Anterior cingulate cortex (tissue), 58 donors: ENCODE measurements at places on chromosomes 7 and 10.

DNA sequence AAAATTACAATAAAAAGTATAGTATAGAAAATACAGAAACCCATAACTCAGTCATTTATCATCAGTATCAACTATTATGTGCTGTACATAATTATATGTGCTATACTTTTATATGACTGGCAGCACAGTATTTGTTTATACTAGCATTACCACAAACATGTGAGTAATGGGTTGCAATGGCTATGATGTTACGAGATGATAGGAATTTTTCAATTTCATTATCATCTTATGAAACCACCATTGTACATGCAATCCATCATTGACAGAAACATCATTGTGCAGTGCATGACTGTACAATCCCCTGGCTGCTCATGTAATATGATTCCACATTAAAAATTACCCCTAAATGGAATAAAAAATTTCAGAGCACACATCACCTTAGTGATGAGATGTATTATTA, 55.7 kb upstream of the TMEM229A start:
- DNase-seq, result no peak

GRCh38 chr7:13057462-13058200, 370.2 kb downstream of the ARL4A start:
- DNase-seq, result no peak

DNA sequence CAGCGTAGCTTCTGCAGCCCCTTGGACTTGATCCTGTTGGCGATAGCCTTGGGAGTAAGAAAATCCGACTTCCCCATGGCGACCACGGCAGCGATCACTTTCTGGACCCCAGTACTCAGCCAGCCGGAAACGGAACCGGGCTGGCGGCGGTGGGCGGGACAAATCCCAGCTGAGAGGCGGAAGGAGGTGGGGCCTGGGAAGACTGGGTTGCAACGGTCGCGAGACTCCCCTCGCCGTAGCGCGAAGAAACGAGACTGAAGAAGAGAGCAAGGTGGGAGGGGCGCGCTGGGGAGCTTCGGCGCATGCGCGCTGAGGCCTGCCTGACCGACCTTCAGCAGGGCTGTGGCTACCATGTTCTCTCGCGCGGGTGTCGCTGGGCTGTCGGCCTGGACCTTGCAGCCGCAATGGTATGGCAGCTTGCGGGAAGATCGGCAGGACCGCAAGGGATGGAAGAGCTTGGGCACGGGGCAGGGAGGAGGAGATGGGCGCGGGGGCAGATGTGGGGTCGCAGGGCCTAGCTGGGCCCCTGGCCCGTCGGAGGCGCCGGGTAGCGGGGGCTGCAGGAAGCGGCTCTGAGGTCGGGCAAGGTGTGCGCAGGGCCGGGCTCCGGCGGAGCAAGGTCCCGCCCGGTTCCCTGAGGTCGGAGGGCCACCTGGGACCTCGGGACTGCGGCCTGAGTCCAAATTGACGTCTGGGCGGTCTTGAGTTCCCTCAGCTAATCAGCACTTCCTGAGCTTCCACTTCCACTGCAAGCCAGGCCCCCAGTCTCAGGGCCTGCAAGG, at the start of the genes ATP5F1C and KIN:
Gene ATP5F1C, plus strand, starts transcription at position 321 of the 782 bp plus-strand sequence. Its CDS starts 31 bp downstream, at position 352.
Gene KIN, minus strand, starts transcription at position 137 of the 782 bp plus-strand sequence. Its CDS starts 60 bp downstream, at position 77.
- DNase-seq, result peak; percentile 96

DNA sequence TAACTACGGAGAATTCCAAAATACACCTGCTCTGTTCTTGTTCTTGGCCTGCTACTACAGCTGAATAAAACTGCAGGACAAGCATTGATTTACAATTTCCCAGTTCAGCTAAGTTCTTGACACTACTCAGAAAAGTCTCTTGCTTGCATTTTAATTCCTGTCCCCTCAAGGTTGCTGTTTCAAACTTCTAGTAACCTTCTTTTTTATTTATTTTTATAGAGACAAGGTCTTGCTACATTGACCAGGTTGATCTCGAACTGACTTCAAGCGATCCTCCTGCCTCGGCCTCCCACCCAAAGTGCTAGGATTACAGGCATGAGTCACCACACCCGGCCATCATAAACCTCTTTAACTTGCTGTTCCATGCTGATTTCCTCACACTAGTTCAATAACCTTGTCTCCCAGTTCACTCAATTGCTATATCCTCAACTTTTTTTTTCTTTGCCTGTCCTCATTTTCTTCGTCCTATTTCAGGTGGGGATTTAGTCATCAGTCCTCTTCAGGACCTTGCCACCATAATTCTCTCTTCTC, 79.9 kb downstream of the ARHGAP21 start:
- no peak for DNase-seq

- DNase-seq, result no peak
Observed at GRCh38 chr10:96244354-96244753, 27.0 kb downstream of the BLNK start.

- no peak for DNase-seq
Observed at GRCh38 chr10:24465891-24466818, 257.2 kb downstream of the KIAA1217 start.

- DNase-seq, result no peak
Observed at GRCh38 chr10:2236876-2237275, 499.6 kb upstream of the ADARB2 start.

GRCh38 chr7:3767917-3768777, 467.1 kb downstream of the SDK1 start:
- no peak for DNase-seq

- no peak for DNase-seq
Observed at GRCh38 chr7:143511593-143512047, 33.9 kb downstream of the TAS2R41 start.

DNA sequence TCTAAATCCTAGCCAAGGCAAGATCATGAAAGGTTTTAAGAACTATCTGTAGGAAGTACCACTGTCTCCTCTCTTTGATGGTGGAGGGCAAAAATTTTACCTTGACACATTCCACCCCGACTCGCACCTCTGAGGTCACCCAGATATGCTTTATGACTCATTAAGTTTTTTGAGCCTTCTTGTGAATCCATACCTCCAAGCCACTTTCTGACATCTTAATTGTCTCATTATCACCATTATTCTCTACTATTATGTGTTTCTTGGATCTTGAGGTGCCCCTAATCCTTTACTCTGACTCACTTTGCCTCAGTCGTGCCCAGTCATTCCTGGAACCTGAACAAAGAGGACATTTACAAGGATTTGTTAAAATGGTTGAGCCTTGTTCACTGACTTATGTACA, 146.6 kb downstream of the RAPGEF5 start:
- DNase-seq, result no peak

DNA sequence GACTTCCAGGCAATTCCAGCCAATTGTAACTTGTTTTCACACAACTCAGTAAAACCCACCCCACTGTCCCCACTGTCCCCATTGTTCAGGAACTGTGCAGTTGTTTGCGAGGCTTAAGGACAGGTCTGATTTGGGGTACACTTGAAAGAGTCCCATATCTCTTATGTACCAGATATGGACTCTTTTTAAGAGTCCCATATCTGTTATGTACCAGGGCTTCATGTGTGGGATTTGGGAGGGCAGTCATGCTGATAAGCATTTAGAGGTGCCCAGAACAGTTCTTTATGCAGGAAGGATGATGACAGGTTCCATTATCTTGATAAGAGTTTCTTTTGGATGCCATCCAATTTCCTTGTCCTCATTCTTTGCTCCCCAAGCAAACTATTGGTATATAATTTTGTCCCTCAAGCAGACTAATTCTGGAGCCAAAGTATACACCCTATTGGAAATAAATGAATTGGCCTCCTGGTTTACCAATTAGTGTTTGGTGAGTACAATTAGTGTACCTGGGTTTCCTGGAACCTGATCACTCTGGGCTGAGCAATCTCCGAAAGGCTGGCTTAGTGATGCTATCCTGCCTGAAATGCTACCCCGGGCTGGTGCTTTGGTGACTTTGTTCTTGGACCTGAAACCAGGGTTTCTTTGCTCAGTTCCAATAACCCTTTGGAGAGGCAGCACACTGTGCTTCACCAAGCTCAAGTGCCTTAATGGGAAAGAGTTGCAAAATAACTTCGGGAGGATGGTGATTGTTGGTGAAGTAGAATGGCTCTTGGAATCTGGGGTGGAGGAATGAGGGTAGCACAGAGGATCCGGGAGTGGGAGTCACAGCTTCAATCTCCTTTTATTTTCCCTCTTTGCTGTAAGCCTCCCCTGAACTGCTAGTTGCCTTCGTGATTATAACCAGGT, 6.2 kb upstream of the DMBT1 start:
- no peak for DNase-seq

DNA sequence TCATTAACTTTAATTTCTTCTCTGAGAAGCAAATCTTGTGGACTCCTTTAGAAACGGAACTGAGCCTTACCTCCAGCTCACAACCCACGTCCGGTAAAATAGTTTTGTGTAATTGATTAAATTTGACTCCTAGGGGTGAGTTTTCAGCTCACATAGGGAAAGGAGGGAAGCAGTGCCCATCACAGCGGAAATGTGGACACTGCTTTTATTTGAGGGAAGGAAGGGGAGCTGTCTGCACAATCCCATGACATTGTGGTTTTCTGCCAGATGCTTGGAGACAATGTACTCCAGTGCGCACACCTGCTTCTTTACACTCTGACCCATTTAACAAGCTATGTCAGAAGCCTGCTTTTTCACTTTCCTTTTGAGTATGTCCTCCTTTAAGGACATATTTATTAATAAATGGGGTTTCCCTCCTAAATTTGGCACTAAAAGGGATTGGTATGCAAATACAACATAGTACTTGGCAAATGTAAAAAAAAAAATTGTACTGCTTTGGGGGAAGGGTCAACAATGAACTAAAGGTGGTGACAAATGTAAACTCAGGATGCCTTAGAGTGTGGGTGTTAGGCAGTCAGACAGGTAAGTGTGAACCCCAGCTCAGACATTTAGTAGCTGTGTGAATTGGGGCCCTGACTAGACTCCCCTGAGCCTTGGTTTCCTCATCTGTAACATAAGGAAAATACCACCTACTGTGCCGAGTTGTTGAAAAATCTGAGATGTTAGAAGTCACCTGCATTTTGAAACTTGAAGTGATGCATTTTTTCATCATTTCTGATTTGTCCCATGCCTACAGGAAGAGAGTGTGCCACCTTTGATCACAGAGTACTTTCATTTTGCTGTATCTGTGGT, 90.2 kb upstream of the KLF6 start:
- no peak for DNase-seq

DNA sequence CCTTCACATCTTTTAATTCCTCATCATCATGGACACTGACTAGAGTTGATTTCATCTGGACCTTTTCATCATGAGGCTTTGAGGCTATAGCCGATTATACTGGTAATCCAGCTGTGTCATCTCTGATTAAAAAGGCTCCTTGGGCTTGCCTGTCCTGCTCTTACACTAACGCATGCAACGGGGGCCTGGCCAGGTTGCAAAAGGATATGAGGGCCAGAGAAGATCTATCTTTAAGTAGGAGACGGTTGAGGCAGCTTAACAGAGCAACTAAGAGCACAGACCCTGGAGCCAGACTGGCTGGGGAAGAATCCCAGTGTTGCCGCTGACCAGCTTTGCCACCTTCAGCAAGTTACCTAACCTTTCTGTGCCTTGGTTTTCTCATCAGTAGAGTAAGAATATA, 211.5 kb downstream of the PTEN start:
- DNase-seq, result no peak

DNA sequence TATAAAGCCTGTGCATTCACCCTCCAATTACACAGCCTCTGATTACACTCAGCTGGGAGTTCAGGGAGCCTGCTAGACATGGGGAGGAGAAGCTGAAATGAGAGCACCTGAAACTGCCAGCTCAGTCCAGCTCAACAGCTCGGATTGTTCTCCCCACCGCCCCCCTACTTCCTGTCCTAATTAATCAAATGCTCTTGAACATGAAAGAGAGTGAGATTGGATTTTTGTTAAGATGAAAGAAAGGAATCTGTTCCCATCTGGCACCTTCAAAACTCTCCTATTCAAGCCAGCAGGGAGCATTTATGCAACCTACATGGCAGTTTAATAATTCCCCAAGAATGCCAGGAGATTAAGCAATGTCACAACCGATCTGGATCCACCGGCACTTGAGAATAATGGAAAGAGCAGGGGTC, 98.0 kb downstream of the NPSR1 start:
- DNase-seq, result no peak

DNA sequence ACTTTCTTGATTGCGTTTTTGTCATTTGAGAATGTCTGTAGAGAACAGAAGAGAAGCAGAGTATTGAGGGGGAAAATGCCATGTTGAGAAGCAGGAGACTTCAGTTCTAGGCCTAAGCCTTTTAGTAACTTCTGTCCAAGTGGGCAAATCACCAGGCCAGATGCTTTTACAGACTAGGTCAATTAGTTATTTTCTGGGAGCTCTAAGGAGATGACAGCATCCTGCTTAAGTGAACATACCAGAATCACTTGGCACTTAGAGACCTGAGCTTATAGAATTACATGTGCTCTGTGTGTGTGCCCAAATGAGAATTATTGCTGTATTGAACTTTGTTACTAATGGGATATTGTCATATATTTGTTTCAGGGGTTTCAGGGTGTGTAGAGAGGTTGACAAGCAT, 24.0 kb downstream of the AGK start:
- no peak for DNase-seq
